ENCODE measurements at places on chromosomes 11 and 22.

DNA sequence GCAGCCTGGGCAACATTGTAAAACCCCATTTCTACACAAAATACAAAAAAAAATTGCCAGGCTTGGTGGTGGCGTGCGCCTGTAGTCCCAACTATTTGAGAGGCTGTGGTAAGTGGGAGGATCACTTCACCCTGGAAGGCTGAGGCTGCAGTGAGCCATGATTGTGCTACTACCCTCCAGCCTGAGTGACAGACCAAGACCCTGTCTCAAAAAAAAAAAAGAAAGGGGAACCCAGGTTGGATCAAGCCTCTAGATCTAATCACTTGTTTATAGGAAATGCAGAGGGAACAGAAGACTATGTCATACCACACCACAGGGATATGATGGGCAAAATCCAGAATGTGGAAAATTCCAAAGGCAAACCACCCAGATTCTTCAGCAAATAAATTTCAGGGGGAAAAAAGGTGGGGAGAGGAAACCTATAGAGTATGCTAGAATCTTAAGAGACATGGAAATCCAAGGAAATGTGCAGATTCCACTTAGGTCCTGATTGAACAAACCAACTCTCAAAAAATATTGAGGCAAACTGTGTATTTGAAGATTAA, 16.5 kb upstream of the MALAT1 start:
- no peak for DNase-seq

- DNase-seq = no peak
These were observed 243.8 kb downstream of the TMEM135 start for GRCh38 chr11:87281496-87281895.

DNA sequence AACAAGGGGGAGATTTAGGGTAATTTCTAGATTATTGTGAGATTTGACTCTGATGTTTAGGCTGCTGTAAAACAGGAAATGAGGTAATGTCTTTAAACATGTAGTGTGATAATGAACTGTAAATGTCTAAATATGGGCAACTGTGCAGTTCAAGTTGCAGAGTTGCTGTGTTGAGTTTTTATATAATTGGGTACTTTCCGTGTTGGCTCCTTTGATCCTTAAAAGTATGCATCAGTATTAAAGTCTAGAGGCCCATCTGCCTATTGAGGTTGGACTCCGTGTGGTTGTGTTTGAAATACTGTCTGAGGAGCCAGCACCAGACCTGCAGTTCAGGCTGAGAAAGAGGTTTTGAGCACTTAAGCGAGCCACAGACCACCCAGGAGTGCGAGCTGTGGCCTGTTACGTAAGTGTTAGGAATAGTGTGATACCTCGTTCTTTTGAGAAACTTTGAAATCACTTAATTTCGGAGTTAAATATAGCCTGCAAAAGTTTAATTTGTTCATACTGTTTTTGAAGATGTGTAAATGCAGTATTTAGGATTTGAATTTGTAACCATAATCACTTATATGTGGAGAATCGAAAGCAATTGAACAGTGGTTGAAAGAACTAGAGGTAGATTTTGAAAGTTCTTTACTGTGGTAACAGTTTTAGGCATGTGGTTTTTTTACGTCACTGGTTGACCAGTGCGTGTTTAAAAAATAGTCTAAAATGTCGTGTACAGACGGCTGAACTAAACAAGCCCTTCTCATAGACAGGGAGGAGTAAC, 9.0 kb downstream of the FAM118A start:
- peak; percentile 68 for DNase-seq

GRCh38 chr11:76322942-76323341, 58.0 kb downstream of the THAP12 start:
- no peak for DNase-seq

- no peak for DNase-seq
These were observed 784.4 kb downstream of the NTM start for GRCh38 chr11:132154781-132155180.

- peak; percentile 80 for DNase-seq
These were observed 131.8 kb downstream of the UVRAG start for GRCh38 chr11:75946531-75947530.

DNA sequence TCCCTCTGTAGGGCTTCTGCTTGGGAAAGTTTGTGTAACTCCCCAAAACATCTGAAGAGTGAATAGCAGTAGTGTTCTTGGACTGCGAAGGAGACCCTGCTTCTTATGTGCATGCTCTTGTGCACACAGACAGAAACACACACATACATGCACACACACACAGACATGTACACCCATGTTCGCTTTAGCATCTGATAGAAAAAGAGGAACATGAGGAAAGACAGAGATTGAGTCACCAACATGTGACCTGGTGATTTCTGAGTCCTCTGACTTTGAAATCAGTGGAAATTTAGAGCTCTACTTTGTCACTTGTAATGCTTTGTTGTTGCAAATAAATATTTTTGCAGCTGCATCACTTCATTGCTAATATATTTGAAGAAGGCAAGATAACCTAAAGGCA, 23.8 kb downstream of the CD44 start:
- DNase-seq = no peak

GRCh38 chr22:18968011-18968749, 32.1 kb upstream of the PRODH start:
- no peak for DNase-seq

DNA sequence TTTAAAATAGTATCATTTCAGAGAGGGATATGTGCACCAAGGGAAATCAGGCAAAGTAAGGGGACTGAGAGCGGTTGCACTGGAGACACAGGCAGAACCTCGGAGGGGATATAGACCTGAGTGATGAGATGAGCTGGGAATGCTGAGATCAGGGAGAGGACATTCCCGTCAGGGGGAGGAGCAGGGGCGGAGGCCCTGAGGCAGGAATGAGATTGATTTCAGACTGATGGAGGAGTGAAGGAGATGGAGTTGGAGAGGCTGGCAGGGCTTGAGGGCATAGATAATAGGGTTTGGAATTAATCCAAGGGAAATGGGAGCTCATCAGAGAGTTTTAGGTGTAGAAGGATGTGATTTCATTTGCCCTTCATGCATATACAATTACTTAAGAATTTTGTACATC, 13.2 kb downstream of the CD6 start:
- DNase-seq = no peak

Data from astrocyte (in vitro differentiated cells and primary cell).